ENCODE measurements at places on chromosomes 1 and 21. TPM values are rescaled to one million over a fixed set of nuclear protein-coding genes. Genes with fewer than 3 reads are reported as not detected.

GRCh38 chr1:15328351-15329103, 81.2 kb upstream of the EFHD2 start:
- no peak for DNase-seq

DNA sequence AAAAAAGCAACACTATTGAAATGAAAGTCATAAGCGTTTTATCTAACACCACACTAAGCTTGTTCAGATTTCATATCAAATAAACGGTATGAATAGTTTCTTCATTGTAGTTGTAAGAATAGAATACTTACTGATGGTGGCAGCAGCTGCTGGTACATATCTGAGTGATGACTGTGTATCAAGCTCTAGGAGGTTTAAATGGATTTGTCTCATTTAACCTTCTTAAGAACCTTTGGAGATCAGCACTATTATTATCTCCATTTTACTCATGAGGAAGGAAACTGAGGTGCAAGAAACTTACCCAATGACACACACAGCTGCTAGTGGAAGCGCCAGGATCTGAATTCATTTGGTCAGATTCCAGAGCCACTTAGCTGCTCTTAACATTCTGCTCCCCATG, 104.0 kb downstream of the EIF4G3 start:
- no peak for DNase-seq

DNA sequence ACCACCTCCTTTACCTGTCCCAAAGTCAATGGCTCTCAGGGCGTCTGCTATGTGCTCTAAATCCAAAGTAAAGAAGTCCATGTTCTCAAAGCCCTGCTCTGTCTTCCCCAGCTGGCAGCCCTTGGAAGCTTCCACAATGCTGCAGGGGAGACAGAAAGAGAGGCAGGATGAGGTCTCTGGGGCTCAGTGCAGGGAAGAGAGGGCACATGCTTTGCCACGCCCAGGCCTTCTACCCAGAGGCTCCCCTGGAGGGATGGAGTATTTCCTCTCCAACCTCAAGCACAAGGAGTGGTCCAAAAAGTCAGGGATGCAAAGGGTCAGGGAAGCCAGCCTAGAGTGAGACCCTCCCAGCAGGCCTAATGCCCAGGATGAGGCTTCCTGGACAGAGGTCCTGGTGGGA, 10.2 kb downstream of the TRIM63 start:
- no peak for DNase-seq

The C1orf53 gene
- total RNA-seq = 4.3 TPM

DNA sequence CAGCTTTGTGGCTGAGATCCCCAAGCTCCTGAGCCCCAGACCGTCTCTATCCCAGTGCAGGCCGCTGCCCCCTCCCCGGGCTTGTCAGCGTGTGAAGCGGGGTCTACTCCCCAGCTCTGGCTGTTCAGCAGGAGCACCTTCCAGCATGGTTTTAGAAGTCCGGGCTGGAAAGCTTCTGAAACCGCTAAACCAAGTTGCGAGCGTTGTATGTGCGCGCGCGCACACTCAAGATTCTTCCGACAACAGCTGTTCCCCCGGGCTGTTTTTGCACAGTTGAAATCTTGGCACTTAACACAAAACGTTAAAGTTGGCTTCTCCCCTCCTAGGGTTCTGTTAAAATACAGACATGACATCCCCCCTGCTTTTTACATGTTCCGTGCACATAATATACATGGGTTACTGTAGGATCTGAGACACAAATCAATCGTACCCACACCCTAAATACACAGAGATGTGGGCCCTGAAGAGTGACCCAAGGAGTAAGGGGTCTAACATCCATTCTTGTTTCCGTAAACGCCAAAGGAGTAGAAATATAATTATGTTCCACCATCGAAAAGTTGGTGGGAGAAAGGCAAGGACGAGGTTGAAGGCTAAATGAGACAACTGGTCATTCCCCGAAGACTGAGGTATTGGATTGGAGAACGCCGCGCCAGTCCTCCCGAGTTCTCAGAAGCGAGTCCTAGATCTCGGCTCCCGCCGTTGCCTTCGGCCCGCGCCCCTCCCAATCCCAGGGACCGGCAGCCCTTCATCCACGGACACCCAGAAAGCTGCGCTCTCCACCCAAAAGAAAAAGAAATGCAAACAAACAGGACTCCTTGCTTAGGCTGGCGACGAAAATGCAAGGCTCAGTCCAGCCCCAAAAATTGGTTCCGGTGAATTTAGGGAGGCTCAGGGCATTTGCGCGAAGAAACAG, 1.3 kb downstream of the TBX15 start:
- no peak for DNase-seq

DNA sequence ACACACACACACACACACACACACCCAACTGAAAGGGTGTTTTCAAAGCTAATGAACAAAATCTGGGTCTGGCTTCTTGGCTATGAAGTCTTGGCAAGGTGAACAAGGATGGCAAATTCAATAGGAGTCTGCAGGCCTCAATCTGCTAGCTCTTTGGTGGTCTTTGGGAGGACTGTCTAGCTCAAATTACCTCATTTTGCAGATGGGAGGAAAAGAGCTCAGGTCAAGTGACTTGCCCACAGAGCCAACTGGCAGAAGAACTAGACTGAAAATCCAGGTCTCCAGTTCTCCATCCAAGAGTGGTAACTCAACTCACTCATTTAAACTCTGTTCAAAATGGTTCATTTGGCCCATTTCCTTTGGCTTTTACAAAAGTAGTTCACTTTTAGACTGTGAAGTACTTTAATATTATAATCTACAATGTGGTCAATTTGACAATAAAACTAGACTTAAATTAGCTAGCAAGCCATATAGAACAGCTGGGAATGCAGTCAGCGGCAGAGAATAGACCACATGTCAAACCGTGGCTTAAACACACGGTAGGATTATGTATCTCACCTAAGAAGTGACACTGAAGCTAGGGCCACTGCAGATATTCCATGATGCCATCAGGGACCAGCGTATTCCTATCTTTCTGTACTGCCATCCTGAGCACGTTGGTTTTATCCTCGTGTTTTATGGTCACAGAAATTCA, 112.9 kb downstream of the APP start:
- DNase-seq = no peak

DNA sequence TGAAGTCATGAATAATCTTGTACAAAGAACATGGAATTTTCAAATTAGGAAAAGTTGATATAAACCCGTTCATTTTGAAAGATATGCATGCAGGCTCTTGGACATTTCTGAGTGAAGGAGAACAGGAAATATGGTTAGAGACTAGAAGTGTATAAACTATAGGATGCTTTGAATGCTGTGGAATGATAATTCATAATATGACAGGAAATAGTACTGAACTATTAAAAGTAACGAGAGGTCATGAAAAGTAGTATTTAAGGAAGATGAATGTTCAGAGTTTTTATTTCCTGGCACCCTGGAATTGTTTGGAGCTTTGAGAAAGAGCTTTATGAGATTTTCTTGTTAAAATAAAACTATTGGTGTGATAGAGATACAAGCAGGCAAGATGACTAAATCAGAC, 18.7 kb upstream of the CRB1 start:
- DNase-seq = no peak

- DNase-seq = no peak
Observed at GRCh38 chr1:71586030-71586429, 505.2 kb upstream of the ZRANB2 start.

DNA sequence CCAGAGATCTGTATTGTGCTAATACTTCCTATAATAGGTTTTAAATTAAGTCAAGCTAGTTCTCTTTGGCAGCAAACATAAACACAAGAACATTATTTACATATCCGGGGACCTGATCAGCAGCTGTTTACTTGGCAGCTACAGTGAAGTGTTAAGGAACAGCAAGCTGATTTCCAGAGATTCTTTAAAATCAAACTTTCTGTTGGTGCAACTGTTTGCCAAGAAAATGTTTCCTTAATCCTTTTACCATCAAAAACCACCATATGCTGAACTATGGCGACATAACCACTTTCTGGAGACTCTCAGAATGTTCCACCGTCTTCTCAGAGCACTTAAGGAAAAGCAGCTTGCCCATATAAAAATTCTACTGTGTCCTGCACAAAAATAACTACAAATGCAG, 107.0 kb upstream of the KRTAP19-8 start:
- no peak for DNase-seq

DNA sequence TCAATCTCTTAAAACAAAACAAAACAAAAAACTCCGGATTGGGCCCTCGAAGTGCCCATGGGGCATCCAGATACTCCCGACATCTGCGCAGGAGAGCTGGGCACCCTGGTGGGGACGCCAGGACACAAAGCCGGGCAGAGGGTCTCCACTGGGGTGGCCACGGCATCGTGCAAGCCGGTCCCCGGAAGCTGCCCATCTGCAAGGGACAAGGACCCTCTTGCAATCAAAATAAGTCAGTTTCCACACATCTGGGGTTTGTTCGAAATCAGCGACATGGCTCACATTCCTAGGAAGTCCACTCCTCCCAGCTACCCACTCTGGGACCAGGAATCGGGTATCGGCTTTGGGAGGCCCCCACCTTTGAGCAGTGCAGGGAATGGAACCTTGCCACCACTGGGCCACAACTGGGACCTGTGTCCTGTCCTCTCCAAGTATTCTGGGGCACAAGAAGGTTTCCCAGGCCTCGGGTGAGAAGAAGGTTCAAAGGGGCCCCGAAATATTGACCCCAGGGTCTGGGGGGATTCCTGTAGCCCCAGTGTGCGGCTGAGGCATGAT, 4.6 kb upstream of the PRDM16 start:
- peak; percentile 35 for DNase-seq

DNA sequence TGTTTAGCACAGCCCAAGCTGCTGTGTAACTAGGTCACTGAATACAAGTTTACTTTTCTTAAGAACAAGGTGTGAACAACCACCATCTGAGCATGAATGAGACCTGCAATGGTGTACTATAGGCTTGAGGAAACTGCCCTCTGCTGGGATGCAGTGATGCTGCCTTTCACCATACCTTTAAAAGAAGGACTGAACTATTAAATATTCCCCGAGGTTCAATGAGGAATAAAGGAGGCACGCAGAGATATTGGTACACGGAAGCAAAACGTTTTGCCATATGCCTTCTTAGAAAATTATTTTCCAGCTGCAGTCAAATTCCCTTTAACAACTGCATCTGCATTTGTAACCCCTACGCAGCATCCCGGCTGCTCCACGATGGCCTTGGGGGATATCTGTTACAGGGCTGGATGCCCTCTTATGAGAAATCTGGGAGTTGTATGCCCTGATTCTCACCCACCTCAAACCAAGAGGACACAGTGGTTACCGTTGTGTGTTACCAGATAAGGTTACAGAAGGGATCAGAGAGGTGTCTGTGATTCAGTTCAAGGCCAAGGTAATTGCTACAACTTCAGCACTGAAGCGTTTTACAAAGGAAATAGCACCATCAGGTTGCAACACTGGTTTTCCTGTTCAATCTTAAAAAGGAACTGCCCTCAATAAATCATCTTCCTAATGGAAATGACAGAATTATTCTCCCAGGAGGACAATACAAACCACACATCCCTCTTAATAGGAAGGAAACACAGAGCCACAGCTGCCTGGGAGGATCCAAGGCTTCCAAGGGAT, 470.5 kb downstream of the LTN1 start:
- no peak for DNase-seq

The GJA8 gene
- total RNA-seq = not detected

- DNase-seq = no peak
Observed at GRCh38 chr1:183600136-183600535, 9.9 kb upstream of the NCF2 start.
